Neural progenitor cell (in vitro differentiated cells): ENCODE measurements at places on chromosomes 3 and 15. TPM values are rescaled to one million over a fixed set of nuclear protein-coding genes. Genes with fewer than 3 reads are reported as not detected.

PIAS1 gene
- total RNA-seq = 34.6 and 48.2 TPM in 2 replicates

FHIT gene
- 3.2 and 5.7 TPM in 2 replicates for total RNA-seq

ERC2 gene
- 20.6 and 24.8 TPM in 2 replicates for total RNA-seq

AGTR1 gene
- total RNA-seq = 0.09 TPM in 1 of 2 replicates, not detected in the other
